ENCODE measurements at places on chromosomes 1 and 21. TPM values are rescaled to one million over a fixed set of nuclear protein-coding genes. Genes with fewer than 3 reads are reported as not detected.
A peak's percentile ranks its signal among the peaks of the same experiment; 100 is the strongest.

S100A3 gene
- not detected for total RNA-seq

TMEM167B gene
- 33.9 TPM for total RNA-seq

GRCh38 chr1:167434306-167434705 is 84.0 kb downstream of the CD247 start:
- DNase-seq: peak; percentile 69

DNA sequence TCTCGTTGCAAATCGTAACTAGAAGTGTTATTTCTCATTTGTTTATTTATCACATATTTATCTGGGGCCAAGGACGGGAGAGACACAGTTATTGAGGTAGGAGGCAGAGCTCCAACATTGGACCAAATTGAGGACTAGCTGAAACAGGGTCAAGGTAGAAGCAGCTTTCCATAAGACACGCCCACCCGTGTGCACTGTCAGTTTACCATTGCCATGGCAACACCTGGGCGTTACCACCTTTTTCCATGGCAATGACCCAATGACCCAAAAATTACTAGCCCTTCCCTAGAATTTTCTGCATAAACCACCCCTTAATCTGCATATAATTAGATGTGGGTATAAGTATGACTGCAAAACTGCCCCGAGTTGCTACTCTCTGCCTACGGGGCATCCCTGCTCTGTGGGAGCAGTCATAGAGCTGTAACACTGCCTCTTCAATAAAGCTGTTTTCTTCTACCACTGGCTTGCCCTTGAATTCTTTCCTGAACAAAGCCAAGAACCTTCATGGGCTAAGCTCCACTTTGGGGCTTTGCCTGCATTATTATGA is 72.7 kb downstream of the FBXO2 start:
- no peak for DNase-seq

GRCh38 chr1:151405187-151405951 is 6.0 kb downstream of the PSMB4 start:
- DNase-seq: no peak

Measured in lower leg skin (tissue), 4 donors.